Metanephros (tissue), 2 donors: ENCODE measurements at places on chromosomes 6 and 20. TPM values are rescaled to one million over a fixed set of nuclear protein-coding genes. Genes with fewer than 3 reads are reported as not detected.

Gene HRH3
- total RNA-seq: 0.23 TPM

Gene SLC17A9
- 1.3 TPM for total RNA-seq

Gene CRYBG1
- total RNA-seq: 28.1 TPM

Gene LAMA4
- total RNA-seq: 127 TPM

Gene LHFPL5
- not detected for total RNA-seq

Gene PNLDC1
- not detected for total RNA-seq

Gene BCLAF1
- total RNA-seq: 139 TPM

Gene ACTL10
- total RNA-seq: 0.70 TPM

Gene PHACTR3
- total RNA-seq: 6.3 TPM

Gene C20orf96
- total RNA-seq: 17.0 TPM

Gene CST7
- total RNA-seq: 11.2 TPM

Gene ADTRP
- 3.7 TPM for total RNA-seq

Gene TRIM10
- 2.7 TPM for total RNA-seq

Gene SOD2
- total RNA-seq: 181 TPM

Gene ZSCAN23
- 13.2 TPM for total RNA-seq

Gene FOXS1
- total RNA-seq: 5.3 TPM

Gene BIRC7
- 3.2 TPM for total RNA-seq

Gene DEFB124
- not detected for total RNA-seq

Gene BACH2
- total RNA-seq: 15.6 TPM

Gene ELOVL2
- total RNA-seq: 2.3 TPM

Gene PPIL1
- total RNA-seq: 29.0 TPM

Gene SLPI
- total RNA-seq: 2.8 TPM

Gene HLA-DQB2
- not detected for total RNA-seq

Gene COL12A1
- 261 TPM for total RNA-seq

Gene GNAS-AS1
- total RNA-seq: 2.6 TPM

Gene MUC22
- total RNA-seq: not detected

Gene PLAGL2
- total RNA-seq: 6.2 TPM

Gene C20orf204
- 3.6 TPM for total RNA-seq

Gene PTGIS
- total RNA-seq: 43.4 TPM

Gene RAET1G
- total RNA-seq: 1.1 TPM

Gene CD2AP
- 44.4 TPM for total RNA-seq

Gene LST1
- total RNA-seq: 12.3 TPM

Gene MYL9
- 19.2 TPM for total RNA-seq

Gene BTN1A1
- total RNA-seq: not detected

Gene SRSF12
- 7.6 TPM for total RNA-seq

Gene CST11
- total RNA-seq: not detected

Gene NFATC2
- total RNA-seq: 4.3 TPM

Gene ZSCAN12
- total RNA-seq: 9.8 TPM

Gene FOXF2
- 0.18 TPM for total RNA-seq
